ENCODE measurements at places on chromosomes 16 and 17. TPM values are rescaled to one million over a fixed set of nuclear protein-coding genes. Genes with fewer than 3 reads are reported as not detected.

The CCR7 gene
- total RNA-seq: 0.16 TPM

The APOBR gene
- not detected for total RNA-seq

The ZFP1 gene
- total RNA-seq: 8.2 TPM

The TNP2 gene
- total RNA-seq: not detected

The CRYBA1 gene
- not detected for total RNA-seq

The CLEC3A gene
- not detected for total RNA-seq

The PABPN1L gene
- not detected for total RNA-seq

The TAF15 gene
- total RNA-seq: 41.4 TPM

The WRAP53 gene
- 11.8 TPM for total RNA-seq

The FOXN1 gene
- total RNA-seq: not detected

The NOMO2 gene
- 263 TPM for total RNA-seq

The CHAD gene
- not detected for total RNA-seq

The SSTR5 gene
- total RNA-seq: 0.50 TPM

The SCNN1B gene
- 0.32 TPM for total RNA-seq

The ZNF830 gene
- 15.4 TPM for total RNA-seq

The CRISPLD2 gene
- 0.65 TPM for total RNA-seq

The GSE1 gene
- 21.8 TPM for total RNA-seq

The RNU2-1 gene
- total RNA-seq: not detected

The WNT3 gene
- 0.97 TPM for total RNA-seq

The ZNF598 gene
- 24.5 TPM for total RNA-seq

The MYH2 gene
- not detected for total RNA-seq

The DYNLRB2 gene
- total RNA-seq: not detected

The P3H4 gene
- total RNA-seq: 97.9 TPM

The CTRB1 gene
- not detected for total RNA-seq

The C1QTNF8 gene
- total RNA-seq: not detected

The ANKRD40CL gene
- not detected for total RNA-seq

The PNMT gene
- 0.31 TPM for total RNA-seq

The SLFN14 gene
- not detected for total RNA-seq

The SMIM22 gene
- total RNA-seq: not detected

The C1QTNF1 gene
- 9.1 TPM for total RNA-seq

The KDM6B gene
- 2.8 TPM for total RNA-seq

The MEOX1 gene
- total RNA-seq: 10.7 TPM

The CCL18 gene
- not detected for total RNA-seq

The MYADML2 gene
- not detected for total RNA-seq

The CD300A gene
- total RNA-seq: not detected

The FOXO3B gene
- total RNA-seq: 1.3 TPM

The SLC6A2 gene
- total RNA-seq: 0.38 TPM

The SLFN11 gene
- 70.3 TPM for total RNA-seq

The NPIPB13 gene
- 6.2 TPM for total RNA-seq

All from bladder microvascular endothelial cell (primary cell).